Effector memory CD4-positive, alpha-beta T cell (primary cell): ENCODE measurements at places on chromosomes 6 and 20.
A peak's percentile ranks its signal among the peaks of the same experiment; 100 is the strongest.

DNA sequence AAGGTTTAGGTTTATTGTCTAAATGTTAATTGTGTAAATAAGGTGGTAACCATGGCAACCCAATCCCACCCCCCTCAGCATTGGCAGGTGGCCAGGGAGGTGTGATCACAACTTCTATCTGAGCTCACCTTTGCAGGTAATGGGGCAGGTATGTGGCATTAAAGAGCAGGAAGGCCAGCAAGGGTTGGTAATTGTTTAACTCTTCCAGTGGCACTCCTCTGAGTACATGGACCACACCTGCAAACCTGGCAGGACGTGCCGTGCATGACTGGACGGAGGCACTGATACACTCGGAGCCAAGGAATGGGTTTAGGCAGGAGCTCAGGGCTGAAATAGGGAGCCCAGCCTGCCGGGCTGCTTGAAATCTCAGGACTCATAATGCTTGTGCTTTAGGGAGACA, 107.0 kb upstream of the BMP2 start:
- DNase-seq = no peak

- no peak for DNase-seq
Measured at GRCh38 chr6:26571592-26572296, 25.0 kb upstream of the ABT1 start.

- DNase-seq = no peak
Measured at GRCh38 chr20:1280195-1281102, 14.4 kb downstream of the SNPH start.

- DNase-seq = no peak
Measured at GRCh38 chr6:26294302-26294701, 70.7 kb upstream of the BTN3A2 start.

- no peak for DNase-seq
Measured at GRCh38 chr20:58480551-58481336, 34.5 kb downstream of the APCDD1L start.

DNA sequence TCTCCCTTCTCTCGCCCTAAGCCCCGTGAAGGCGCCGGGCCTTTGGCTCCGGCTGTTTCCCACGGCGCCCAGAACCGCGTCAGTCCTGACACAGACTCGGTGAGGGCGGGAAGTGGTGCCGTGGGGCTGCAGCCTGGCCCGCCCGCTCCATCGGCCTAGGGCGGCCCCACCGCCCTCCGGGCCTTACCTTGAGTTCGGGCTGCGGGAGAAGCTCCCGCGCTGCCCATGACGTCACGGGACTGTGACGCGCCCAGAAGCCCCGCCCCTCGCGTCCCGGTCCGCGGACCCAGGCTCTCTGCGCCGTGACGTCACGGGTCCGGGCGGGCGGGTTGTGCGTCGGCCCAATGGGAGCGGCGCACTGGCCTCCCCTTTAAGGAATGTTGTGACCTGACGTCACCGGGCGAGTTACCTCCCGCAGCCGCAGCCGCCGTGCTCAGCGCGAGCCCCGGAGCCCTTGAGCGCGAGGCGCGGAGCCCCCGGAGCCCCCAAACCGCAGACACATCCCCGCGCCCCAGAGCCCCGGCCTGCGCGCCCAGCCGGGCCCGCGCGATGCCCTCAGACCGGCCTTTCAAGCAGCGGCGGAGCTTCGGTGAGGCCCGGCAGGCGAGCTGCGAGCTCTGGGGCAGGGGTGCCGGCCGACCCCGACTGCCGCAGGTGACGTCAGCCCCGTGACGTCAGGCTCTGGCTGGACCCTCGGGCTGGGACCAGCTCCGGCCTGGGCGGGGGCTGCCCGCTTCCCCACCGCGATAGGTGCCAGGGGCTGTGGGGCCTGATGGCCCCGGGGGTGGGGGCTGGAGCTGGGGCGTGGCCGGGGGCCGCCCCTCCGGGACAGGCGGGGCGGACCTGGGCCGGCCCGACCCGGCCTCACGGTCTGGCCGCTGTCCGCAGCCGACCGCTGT, at the start of gene MAP1LC3A:
Gene MAP1LC3A, plus strand, starts transcription at position 399 of the 899 bp plus-strand sequence. Its CDS starts 151 bp downstream, at position 550.
- peak; percentile 97 for DNase-seq

DNA sequence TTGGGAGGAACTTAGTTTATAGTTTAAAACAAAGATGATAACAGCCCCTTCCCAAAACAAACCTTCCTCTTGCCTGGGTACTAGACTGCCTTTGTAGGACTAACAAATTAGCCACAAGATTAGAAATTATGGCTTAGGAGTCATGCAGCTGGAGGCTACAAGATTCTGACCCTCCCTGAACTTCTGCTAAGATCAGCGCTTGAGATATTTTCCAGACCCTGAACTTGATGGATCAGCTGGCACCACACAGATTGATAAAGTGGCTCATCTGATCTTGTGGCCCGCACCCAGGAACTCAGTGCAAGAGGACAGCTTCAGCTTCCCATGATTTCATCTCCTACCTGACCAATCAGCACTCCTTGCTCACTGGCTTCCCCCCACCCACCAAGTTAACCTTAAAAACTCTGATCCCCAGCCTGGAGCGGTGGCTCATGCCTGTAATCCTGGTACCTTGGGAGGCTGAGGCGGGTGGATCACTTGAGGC, 5.9 kb upstream of the SERINC3 start:
- DNase-seq = no peak

- no peak for DNase-seq
Measured at GRCh38 chr6:47246551-47246950, 63.2 kb downstream of the TNFRSF21 start.

DNA sequence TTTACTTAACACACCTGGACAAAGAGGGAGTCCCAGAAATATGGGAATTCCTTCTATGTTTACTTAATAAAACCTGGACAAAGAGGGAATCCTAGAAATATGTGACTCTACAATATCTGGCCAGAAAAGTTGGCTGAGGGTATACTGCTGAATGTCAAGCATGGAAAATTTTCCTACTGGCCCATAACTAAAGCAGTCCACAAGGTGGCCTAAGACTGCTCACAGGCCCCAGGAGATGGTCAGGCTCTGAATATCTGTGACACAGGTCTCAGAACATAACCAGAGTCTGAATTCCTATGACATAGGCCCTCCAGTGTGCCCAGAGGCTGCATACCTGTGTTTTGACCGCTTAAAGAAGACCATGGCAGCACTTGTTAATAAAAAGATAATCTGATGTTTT, 578.2 kb upstream of the NRSN1 start:
- DNase-seq = no peak

DNA sequence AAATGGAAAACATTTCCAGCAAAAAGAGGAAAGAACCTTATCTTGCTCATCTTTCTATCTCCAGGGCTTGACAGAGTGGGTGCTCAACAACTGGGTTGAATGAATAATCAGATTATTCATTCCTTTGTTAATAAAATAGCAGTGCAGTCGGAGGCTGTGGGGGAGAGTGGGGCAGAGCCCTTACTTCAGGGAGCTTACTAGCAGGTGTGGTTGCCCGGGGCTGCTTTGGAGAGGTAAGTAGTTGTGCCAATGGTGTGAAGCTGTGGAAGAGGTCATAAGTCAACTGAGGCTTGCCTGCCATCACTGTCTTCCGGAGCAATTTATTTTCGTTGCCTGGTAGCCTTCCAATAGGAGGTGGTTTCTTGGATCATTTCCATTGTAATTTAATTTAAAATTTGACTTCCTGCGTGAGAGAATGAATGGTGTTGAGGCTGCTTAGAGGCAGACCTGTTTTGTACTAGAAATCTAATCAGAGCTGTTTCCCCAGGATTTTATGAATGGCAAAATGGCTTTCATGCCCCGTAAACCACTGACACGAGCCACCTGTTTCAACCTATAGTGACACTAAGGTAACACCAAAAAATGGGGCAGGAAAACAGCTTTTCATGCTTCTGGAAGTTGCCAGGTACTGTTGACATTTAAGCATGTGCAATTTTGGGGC, 51.4 kb downstream of the ZDHHC14 start:
- no peak for DNase-seq

GRCh38 chr20:15919118-15919517, 654.1 kb downstream of the KIF16B start:
- DNase-seq = no peak

DNA sequence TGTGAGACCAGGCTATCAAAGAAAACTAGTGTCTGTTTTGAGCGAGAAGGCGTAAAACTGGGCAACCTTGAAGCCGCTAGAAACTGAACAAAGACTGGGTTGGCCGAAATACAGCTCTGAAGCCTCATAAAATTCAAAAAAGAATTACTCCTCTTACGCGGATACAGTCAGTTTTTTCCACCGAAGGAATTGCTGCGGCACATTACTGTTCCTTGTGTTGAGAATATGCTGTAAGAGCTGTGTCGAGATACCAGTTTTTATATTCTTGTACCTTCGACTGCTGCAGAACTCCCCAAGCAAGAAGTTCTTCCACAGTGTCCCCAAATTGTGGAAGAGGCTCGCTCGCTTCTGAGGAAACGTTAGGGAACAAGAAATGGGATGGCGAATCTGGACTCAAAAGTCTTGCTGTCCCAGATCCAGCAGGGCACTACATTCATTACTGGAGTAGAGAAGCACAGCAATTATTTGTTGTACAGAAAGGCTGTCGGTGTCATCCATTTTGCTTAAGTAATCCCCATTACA, 523 bp upstream of the COX7A2 start:
- no peak for DNase-seq

- no peak for DNase-seq
Measured at GRCh38 chr20:47125508-47125757, 230.8 kb downstream of the EYA2 start.

GRCh38 chr6:115908906-115909559, 151.7 kb downstream of the FRK start:
- DNase-seq = no peak

GRCh38 chr6:116449565-116449964, 11.6 kb upstream of the CALHM6 start:
- no peak for DNase-seq

GRCh38 chr6:26053992-26054780, 33.0 kb upstream of the HFE start:
- no peak for DNase-seq

GRCh38 chr6:128131566-128131965, 230.7 kb upstream of the THEMIS start:
- DNase-seq = no peak

- DNase-seq = no peak
Measured at GRCh38 chr6:163877877-163878639, 463.5 kb downstream of the QKI start.

- no peak for DNase-seq
Measured at GRCh38 chr20:37726971-37727956, 33.4 kb downstream of the CTNNBL1 start.

GRCh38 chr6:136378888-136379287, 89.2 kb upstream of the BCLAF1 start:
- no peak for DNase-seq

GRCh38 chr20:50336661-50337060, 146.0 kb downstream of the CEBPB start:
- no peak for DNase-seq

DNA sequence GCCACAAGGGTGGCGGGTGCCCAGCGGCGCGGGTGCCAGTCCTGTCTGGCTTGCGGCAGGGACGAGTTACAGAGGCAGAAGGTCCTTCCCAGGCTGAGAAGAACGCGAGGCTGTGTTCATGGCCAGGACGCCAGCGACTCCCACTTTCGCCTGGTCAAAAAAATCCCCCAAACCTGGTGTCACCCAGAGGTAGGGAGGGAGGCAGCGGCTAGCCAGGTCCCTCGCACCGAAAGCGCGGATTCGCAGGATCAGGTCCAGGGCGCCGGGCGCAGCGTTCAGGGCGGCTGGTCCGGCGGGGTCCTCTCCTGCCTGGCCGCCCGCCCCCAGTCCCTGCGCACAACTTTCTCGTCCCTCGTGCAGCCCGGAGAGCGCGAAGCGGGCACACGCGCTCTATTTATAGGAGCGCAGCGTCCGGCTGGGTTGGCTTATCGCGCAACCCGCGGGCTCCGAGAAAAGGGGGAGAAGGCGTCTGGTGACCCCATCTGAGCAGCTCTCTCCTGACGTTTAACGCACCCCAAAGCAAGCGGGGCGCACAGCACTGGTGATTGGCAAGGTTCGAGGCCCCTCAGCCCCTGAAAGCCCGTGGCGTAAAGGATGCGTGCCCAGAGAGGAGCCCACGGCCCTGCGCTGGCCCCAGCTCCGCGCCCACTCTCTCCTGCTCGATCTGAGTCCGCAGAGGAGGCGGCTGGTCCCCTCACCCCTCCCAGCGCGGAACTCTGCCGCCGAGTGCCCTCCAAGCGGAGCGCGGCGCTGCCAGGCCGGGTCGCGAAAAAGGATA, 519 bp downstream of the CBLN4 start:
- no peak for DNase-seq

DNA sequence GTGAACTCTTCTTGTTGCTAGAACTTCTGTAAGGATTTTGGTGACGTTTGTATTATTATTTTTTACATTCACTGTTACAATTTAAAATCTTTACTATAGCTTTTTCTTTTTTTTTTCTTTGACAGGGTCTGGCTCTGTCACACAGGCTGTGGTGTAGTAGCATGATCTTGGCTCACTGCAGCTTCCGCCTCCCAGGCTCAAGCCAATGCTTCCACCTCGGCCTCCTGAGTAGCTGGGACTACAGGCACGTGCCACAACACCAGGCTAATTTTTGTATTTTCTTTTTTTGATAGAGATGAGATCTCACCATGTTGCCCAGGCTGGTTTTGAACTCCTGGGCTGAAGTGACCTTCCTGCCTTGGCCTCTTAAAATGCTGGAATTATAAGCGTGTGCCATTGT, 21.2 kb downstream of the HECA start:
- DNase-seq = no peak

DNA sequence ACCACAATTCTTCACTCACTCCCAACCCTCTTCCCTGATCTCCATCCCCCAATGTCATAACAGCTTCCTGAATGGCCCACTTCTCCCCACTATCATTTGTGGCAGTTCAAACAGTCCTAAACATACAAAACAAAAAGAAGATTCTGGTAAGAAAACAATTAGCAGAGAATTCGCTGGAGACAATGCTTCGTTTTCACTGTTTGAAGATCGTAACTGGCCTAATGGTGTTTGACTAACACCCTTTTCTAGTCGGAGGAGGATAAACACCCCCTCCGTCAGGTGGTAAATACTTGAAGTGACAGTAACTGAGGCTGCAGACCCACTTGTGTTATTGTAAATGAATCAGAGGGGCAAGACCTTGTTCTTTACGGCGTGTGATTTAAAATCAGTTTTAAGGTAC, 3.8 kb downstream of the EYA2 start:
- no peak for DNase-seq

DNA sequence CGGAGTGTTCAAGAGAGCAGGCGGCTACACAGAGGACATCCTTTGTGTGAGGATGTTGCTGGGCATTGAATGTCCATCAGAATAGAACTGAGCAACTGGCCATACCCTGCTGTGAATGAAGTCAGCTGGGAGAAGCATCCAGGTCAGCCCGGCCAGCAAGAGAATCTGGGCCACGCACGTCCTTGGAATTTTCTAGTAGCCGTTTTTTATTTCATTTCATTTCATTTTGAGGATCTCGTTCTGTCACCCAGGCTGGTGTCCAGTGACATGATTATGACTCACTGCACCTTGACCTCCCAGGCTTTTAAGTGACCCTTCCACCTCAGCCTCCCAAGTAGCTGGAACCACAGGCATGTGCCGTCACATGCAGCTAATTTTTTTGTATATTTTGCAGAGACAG, 97.9 kb downstream of the SSR1 start:
- no peak for DNase-seq

DNA sequence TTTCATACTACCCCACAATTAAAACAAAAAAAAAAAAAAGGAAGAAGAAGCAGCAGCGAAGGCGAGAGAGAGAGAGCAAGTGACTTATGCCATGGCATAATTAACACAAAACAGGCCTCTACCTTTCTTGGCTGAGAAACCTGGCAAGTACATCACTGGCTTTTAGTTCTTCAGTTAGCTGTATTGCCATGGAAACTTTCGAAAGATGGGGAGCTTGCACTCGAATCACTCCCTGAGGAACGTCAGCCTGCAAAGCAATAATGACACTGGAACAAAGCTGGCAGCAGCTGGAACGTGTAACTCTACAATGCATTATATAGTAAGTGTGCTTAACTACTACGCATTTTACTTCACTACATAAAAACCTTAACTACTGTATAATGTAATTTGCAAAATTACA, 126.1 kb downstream of the ARHGAP18 start:
- no peak for DNase-seq

GRCh38 chr20:11912013-11912658, 5.6 kb upstream of the BTBD3 start:
- DNase-seq = no peak
